ENCODE measurements at places on chromosomes 5 and 9.

DNA sequence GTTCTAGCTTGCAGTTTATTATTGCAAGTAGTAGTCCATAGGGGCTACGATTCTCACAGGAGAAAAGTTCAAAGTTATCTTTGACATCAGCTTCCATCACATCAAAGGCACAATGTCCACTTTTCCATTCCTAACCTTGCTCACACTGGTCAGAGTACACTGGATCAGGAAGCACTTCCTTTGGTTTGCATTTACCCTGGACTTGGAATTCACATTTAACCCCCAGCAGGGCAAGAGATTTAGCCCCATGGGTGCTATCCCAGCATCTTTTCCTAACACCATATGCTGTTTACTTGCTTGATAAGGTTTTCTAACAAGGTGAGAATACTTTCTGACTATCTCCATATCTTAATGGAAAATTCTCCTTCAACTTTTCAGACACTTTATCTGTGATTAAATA lies 55.6 kb upstream of the ASTN2 start:
- no peak for DNase-seq

GRCh38 chr5:75169516-75169915 lies 67.2 kb downstream of the ANKRD31 start:
- DNase-seq = no peak

- no peak for DNase-seq
These were observed 97.7 kb upstream of the MEGF10 start for GRCh38 chr5:127192836-127193338.

DNA sequence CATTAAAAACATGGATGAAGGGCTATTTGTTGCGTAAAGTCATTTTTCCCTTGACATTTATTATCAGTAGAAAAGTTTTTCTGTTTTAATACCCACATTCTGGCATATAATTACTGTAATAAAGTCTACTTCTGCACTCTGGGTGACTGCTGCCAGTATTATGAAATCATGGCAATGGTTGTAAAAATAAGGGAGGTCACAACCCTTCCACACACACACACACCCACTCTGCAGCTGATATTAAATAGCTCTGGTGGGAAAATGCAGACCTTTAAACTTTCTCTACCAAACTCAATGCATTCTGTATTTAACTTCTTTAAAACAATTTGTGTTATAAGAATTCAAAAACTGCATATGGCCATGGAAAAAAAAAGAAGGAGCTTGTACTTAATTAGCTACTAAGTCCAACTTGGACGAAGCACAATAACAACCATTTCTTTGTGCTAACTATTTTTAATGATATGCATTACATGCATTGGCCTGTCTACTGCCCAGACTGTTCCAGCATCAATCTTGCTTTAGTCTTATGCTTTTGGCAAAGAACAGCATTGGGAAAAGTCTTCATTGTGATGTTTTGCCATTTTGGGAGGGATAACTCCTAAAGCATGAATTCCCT lies 137.6 kb upstream of the MAP3K1 start:
- DNase-seq = no peak

DNA sequence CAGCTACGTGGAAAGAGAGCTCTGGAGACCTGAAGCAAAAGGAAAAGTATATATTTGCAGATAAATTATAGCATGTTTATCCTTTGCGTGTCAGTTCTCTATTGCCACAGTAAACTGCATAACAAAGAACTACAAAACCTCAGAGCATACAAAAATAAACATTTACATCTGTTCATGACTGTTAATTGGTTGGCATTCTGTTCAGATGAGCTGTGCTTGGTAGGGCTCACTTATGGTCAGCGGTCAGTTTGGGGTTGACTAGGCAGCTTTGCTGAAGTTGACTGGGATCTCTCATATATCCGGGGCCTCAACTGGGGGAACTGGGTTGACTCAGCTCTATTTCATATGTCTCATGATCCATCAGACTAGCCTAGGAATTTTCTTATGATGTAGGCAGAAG lies 257.7 kb downstream of the TLE1 start:
- no peak for DNase-seq

- DNase-seq = peak; percentile 48
These were observed 97.4 kb downstream of the OSTF1 start for GRCh38 chr9:75185585-75186170.

- no peak for DNase-seq
These were observed 13.8 kb downstream of the INVS start for GRCh38 chr9:100112677-100113336.

- DNase-seq = no peak
These were observed 537 bp downstream of the C8G start for GRCh38 chr9:136945333-136946227.

DNA sequence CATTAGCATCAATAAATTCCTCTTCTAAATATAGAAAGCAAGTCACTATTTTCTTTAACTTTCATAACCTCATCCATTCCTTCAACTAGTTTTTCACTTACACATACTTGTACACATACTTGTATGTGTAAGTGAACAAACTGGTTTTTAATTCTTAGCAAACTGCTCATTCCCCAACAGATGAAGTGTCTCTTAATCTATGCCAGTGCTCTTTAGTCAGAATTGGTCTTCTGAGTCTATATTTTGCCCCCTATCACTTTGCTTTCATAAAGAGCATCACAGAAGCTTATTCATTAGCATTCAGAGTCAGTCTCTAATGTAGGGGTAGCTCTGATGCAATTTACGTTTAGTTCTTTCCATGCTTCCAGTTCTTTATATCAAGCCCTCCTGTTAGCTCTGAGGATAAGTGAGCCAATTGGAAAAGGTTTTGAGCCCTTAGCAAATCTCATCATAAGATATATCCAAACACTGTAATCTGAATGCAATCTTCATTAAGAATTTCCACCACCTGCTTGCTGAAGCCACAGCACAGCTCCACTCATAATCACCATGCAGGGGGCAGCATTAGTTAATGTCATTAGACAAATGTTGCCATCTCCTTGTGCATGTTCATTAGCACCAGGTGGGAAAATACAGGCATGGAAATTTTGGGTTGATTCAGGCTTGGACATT lies 178.5 kb upstream of the SLC24A2 start:
- no peak for DNase-seq

- no peak for DNase-seq
These were observed 182.9 kb upstream of the NUDT12 start for GRCh38 chr5:103745353-103746065.

GRCh38 chr5:135861641-135862040 lies 27.2 kb downstream of the SLC25A48 start:
- DNase-seq = no peak

GRCh38 chr9:98081477-98082219 lies 25.1 kb downstream of the NANS start:
- peak; percentile 16 for DNase-seq

DNA sequence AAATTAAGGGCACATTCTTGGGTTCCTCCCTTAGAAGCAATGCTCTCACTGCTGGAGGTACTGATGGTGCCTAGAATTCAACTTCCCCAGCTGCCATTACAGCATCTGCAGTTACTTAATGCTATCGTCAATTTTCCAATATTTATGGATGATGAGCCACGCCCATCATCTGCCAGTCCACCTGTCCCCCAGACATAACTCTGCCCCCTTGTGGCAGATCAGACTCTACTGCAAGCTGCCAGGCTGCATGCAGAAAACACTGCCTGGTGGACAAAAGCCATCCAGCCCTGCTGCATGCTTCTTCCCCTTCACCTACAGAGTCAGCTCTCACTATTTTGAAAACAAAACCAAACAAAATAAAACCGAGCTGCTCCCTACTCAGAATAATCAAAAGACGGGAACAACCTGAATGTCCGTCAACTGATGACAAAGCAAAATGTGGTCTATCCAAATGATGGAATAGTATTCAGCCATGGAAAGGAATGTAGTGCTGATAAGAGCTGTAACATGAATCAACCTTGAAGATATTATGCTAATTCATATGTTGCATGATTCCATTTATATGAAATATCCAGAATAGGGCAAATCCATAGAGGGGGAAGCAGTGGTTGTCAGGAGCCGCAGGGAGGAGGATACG lies 66.4 kb downstream of the RETREG1 start:
- peak; percentile 3 for DNase-seq

DNA sequence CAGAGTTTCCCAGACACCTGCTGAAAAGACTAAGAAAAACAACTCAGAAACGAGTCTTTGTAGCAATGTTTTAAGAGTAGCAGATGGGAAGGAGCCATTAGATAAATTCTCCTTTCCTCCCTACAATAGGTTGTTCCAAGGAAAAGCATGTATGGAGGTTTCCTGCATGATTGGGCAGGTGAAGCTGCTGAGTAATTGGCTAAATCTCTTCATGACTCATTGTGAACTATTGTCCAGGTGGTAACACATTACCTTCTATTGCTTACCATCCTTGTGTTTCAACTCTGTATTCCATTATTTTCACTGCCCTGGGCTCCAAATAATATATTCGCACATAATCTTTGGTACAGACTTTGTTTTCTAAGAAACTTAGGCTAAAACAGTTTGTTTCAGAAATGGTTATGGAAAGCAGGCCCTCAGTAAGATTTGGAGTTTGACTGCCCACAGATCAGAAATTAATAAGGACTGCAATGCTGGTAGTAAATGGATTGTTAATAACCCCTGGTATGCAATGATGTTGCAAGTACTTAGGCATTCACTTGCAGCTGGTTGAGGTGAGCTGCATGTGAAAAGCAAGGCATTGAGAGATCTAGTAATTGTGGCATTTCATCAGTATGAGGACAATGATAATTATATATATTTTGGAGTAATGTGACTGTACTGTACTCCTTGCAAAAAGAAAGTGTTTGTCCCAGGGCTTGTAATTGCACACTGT lies 281.4 kb upstream of the VLDLR start:
- DNase-seq = no peak

DNA sequence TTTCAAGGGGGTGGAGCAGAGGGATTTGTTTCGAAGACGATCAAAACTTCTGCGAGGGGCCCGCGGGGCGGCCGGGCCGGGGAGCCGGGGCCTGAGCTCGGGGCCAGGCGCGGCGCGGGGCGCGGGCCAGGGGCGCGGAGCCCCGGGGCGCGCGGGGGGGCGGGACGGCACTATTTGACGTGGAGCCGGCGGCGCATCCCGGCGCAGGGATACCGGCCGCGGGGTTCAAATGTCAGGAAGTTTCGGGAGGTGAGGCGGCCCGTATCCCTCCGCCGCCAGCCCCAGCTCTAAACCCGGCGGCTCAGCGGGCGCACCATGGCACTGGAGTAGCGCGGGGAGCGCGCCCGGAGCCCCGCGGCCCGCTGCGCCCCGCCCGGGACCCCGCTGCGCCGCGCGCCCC lies at the start of gene LMX1B:
LMX1B (plus strand) TSS at position 278 of the 400 bp plus-strand sequence. CDS start 522 bp downstream, outside the sequence.
- DNase-seq = no peak

DNA sequence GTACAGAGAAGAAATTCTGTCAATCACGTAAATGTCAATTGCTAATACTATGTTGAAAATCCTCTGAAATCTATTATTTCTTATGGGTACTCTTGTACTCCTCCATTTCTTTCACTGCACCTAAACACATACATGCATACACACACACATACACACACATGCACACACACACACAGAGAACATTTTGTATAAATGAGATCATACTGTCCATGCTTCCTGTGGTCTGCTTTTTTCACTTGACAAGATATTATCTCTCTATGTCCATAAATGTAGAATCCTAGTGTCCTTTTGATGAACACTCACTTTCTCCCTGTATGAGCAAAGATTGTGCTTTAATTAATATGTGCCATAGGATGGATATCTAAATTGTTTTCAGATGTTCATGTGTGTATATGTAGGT lies 32.7 kb upstream of the TLR4 start:
- no peak for DNase-seq

- DNase-seq = no peak
These were observed 70.7 kb downstream of the GDNF start for GRCh38 chr5:37769108-37769507.

DNA sequence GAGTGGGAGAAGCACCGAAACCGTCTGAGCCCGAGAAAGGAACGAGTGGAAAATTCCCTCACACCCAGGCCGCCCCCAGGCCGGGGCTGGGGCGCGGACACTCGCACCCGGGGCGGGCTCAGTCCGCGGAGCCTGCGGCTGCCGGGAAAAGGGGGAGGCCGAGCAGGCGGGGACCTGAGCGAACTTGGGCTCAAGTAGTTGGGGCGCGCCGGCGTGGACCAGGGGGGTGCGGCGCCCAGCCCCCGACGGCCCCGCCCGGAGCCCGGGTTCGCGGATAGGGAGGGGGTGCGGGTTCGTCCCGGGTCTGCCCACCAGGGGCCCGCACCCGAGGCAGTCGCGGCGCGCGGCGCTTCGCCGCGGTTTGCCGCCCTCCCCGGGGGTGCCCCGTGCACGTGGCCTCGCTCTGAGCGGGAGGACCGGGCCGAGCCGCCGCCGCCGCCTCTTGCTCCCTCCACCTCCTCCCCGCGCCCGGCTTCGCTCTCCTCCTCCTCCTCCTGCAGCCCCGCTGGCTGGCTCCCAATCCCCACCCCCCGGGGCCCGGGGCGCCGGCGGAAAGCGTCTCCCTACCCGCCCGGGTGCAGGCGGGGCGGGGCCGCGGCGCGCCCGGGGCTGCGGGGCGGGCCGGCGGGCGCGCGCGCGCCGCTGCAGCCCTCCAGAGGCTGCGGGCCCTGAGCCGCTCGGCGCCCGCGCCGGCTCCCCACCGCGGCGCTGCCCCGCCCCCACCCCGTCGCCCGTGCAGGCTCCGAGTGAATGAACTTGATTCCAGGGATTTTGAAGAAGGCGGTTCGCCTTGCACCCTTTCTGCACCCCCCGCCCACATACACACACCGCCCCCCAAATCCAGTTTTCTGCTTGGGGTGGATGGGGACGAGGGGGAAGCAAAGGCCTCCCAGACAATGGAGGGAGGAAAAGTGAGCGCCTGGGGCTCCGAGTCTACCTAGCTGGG lies 1.3 kb upstream of the NFIB start:
- DNase-seq = no peak

DNA sequence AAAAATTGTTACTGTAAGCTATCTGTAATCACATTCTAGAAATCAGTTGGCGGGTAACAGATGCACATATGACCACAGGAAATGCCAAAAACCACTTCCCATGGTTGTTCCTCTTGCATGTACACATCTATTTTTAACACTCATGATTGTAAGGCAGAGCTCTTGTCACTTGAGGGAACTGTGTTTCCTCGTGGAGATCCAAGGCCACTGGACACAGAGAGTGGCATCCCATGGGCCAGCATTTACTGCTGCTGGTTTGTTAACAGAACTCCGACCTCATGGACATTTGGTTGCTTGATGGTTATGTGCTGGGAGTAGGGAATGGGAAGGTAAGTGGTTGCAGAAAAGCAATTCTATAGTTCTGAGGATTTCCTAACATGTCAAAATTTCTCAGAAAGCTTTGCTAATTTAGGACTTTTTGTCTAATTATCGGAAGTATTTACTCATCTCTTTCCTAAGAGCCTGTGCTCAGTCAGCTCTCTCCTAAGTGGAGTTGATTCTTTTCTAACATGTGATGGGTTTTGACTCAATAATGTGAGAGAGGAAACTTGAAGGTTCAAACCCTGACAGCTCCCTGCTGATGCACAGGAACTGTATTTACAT lies 202.0 kb upstream of the NR3C1 start:
- DNase-seq = no peak

DNA sequence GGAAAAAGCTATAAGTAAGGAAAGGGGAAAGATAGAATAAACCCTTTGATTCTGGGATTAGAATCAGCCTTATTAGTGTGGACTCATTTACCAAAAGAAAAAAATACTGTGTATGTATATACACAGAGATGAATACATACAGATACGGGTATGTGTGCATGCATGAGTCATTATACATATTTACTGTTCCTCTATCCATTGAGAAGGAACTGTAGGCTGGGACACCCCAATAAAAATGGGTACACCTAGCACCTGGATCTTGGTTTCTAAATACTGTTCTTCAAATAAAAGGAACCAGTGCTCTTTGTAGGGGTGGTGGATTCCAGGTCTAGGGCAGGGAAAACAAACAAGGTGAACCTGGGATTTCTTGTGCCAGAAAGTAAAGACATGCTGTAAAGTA lies 48.3 kb downstream of the WHRN start:
- no peak for DNase-seq
